ENCODE measurements at places on chromosomes 5 and 9.

- no peak for DNase-seq
Measured at GRCh38 chr5:108560581-108560980, 178.7 kb upstream of the FBXL17 start.

GRCh38 chr9:101035098-101035497, 6.6 kb downstream of the PLPPR1 start:
- no peak for DNase-seq

DNA sequence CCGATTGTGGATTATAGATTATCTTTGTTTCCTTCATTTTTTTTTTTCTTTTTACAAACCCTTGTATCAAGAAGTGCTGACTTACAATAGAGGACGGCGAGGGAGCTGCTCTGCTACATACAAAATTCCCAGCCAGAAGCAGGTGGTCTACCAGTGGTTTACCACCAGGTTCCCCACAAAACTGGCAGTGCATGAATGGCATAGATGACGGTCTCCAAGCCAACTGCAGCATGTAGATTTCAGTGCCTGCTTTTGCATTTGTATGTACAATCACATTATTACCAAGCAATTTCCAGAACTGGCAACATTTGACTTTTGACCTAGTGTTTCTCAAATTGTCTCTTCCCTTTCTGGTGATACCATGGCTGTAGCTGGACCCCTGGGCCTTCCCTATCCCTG, 84.0 kb downstream of the ACER2 start:
- DNase-seq = no peak

DNA sequence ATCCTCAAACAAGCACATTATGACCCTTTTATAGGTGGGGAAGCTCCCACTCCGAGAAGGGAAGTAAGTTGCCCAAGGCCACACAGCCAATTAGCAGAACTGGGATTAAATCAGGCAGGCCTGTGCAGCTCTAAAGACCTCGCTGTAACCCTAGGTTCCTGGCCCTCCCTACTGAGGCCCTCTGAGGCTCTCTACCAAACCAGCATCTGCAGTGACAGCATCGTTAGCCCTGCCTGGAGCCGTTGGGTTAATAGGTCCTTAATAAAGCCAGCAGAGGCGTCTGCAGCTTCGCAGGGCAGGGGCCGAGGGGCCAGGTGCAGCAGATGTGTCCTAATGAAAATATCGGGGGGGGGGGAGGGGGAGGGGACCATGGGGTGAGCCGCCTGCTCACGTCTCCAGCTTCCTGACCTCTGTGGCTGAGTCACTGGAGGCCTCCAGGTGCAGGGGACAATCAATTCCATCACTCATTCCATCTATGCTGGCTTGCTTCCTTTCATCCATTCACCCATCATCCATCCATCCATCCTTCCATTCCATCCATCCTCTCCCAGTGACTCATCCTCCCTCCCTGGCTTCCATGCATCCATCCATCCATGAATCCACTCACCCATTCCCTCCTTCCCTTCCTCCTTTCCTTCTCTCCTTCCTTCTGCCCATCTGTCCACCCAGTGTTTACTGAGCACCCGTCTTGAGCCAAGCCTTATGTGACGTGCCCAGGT, 203.9 kb downstream of the C9orf50 start:
- DNase-seq = no peak

DNA sequence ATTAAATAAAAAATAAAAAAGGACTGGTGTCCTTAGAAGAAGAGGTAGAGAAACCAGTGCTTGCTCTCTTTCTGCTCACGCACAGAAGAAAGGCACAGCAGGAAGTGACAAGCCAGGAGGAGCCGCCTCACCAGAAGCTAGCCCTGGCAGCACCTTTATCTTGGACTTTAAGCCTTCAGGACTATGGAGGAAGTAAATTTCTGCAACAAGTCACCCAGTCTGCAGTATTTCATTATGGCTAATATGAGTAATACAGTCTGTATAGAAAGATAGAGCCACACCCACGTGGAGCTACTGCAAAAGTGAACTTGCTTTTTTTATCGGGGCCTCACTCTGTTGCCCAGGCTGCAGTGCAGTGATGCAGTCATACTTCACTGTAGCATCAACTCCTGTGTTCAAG, 68.4 kb downstream of the PDZD2 start:
- no peak for DNase-seq

- no peak for DNase-seq
Measured at GRCh38 chr5:61732796-61733195, 400.7 kb downstream of the ZSWIM6 start.

DNA sequence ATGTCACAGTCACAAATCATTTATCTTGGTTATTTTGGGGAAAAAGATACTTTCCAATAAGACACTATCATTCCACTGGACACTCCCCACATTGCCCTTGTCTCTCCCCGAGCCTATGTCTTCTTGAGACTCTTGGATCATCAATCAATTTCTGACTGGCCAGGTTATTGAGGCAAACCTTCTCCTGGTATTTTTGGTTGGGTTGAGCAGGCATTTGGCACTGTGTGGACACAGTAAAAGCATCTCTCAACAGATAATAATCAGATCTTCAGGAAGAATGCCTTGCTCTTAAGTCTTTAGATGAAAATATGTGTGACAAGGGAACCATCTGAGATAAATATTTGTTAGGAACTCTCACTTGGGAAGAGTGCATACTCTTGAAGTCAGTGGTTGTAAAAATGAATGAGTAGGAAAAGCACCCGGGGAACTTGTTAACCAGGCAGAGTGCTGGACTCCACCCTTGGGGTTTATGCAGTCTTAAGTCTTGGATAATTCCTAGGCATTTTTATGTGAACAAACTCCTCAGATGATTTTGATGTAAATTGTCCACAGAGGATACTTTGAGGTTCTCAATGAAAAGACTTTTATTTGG, 223.8 kb upstream of the CLINT1 start:
- no peak for DNase-seq

DNA sequence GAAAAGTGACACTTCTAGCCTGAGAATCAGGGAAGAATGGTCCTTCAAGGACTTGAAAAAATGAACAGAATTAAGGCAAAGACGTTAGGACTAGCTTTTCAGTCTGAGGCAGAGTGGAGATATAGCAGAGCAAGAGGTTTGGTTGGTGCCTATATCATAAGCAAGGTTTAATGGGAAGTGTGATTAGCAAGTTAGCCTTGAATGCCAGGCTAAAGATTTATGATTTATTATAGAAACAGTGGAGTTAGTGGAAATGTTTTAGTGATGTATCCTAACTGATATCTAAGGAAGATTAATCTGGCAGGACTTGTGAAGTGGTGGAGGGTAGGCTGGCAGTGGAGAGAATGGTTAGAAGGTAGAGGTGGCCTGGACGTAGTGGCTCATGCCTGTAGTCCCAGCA, 7.0 kb downstream of the F2RL2 start:
- DNase-seq = no peak

DNA sequence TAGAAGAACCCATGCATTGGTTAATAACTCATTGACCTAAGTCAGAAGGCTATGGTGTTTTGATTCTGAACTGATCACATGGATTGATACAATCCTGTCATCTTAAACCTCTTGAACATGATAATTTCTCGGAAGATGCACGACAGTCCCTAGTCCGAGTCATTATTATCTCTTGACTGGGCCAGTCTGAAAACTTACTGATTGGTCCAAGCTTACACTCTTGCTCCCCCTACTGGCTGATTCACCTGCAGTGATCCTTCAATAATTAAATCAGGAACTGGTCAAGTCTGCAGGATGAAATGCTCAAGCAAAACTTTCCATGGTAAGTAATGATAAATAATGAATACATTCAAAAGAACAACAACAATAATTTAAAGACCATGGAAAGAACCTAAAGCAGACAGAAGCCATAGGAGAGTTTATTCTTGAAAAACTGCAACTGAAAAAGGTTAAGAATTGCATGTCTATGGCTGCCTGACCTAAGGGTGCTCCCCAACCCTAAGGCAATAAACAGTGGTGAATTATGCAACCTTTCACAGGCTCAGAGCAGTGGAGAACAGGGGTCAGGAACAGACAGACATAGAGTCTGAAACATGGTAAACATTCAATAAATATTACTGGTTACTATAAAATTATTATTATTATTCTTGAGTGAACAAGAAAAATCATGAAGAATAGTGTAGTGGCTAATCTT, 79.3 kb downstream of the BRINP1 start:
- no peak for DNase-seq

DNA sequence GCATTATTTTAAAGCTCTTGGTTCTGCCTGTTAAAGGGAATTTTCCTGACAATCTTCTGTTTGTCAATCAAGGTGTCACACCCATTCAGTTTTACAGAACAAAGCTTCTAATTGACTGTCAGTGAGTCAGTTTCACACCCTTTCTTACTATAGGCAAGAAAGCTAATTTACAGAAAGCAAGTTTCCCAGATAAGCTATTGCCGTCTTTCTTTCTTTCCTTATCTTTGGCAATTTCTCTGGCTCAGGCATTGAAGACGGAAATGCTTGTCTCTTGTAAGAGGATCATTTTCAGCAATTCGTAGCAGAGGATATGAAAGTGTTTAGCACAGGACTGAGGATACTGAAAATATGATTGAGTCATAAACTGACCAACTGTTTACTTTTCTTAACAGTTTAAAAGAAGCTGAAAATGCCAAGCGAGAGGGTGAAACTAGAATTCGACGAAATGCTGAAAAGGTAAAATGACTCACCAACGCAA, 27.0 kb downstream of the SPINK5 start:
- DNase-seq = no peak
